CD4-positive, alpha-beta T cell treated with Interleukin-4 for 1 hour (primary cell): ENCODE measurements at places on chromosomes 7 and 10.

- no peak for DNase-seq
Measured at GRCh38 chr10:62794306-62794705, 10.2 kb upstream of the ADO start.

DNA sequence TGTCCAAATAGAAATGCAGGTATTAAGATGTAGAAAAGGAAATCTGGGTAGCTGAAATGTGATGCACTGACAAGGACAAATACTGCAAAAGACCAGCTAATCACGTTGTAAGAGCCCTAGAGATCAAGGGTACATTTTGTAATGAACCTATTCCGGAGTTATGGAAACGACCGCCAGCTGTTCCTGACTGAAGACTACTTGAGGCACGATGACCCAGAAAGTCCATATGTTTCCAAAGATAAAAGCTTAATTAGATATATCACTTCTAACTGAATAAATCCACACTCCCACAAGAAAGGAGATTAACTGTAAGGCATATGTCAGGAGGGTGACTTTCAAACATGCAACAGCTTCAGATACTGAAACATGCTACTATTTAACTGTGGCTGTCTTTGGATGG is 253.5 kb downstream of the NSUN6 start:
- no peak for DNase-seq

DNA sequence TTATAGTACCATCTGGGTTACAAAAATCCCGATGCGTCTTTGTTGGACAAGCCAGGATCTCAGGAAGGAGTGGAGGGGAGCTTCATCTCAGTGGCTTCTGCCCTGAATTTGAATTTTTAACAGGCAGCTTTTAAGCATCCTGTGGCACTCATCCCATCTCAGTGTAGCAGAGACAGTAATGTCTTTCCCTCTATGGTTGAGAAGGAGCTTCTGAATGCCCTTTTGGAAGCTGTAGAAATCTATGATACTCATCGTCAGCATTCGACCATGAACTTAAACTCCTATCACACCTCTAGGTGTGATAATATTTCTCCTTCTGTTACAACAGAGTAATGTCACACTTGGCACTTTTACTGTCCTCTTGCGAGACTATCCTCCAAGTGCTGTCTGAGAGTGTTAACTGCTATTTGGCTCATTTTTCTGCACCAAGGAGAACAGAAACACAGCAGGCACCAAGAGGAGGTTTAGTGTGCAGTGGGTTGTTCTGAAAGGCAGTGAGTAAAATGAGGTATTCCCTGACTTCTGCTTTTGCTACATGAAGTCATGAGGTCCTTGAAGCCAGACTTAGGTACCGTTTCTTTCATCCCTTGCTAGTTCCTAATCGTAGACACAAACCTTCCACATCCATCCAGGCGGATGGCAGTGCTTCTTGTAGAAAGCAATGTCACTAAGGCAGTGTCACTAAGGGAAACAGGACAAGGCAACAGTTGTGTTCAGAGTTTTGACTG is 177.4 kb downstream of the CELF2 start:
- DNase-seq, result no peak

DNA sequence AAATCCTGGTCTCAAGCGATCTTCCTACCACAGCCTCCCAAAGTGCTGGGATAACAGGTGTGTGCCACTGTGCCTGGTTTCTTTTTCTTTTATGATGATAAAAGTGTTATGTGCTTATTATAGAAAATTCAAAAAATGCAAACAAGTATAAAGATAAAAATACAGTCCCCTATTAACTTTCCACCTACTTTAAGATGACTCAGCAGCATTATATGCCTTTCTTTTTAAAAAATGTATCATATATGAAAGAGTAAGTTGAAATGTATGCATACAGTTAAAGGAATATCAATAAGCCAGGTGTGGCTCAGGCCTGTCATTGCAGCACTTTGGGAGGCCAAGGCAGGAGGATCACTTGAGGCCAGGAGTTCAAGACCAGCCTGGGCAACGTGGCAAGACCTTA is 216.9 kb upstream of the GALNT17 start:
- DNase-seq, result no peak

DNA sequence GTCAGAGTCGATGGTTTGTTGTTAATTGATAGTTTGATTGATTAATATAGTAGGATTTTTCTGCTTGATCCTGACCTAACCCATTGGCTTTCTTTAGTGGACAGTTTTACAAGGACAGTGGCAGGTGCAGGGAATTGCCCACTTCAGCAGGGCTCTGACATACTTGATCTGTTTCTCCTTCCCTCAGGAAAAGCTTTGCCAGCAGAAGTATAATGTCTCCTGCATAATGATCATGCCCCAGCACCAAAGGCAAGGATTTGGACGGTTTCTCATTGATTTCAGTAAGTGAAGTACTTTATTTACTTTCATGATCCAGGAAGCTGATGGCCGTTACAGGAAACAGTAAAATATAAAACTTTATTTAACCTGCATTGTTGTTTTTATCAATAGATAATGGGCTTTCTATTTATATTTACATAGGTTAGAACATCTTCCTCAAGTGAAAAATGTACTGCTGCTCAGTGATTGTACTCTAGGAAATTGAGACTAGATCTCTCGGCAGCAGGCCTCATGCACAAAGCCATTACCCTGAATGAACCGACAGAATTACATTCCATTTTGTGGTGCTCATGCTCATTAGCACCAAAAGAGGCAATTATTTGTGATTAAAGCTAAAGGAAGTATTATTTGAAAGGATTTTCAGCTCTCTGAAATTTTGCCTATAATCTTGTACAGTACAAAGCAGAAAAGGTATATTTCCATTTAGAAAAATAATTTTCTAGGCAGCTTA is 122.5 kb upstream of the SAMD8 start:
- DNase-seq, result no peak

- no peak for DNase-seq
Measured at GRCh38 chr7:99019523-99020412, 124.1 kb downstream of the SMURF1 start.

DNA sequence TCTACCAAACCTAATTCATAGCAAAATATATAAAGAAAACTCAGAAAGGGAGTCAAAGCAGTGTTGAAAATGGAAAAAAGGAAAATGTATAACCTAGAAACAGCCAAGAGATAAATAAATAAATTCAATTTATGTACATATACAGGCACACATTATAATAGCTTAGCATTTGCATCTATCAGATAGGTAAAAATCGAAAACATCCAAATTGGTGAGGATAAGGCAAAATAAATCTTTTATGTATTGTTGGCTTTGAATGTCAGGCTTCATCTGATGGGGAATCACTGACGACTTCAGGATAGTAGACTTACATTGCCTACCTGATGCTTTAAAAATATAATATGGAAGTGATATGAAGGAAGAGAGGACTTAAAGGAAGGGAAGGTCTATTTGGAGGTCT is 20.6 kb upstream of the CHRM2 start:
- no peak for DNase-seq

DNA sequence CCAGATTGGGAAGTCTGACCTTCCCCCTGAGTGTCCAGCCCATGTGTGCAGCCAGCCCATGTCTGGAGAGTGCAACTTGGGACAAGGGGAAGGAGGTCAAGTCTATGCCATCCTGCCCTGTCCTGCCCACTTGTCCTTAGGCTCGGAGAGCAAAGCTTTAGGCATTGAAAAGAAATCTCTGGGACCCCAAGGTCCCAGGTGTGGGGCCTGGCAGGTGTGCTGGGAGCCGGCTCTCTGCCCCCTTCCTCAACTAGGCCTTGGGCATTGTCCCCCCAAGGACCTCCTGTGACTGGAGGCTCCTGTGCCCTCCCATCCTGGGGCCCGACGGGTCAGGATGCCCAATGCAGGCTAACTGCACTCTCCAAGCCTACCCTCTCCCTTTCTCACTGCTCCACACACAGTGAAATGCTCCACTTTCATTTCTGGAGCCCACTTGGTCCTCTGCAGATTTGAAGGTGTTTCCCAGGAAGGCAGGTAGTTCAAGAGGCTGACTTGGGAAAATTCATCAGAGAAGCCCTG is 124.7 kb downstream of the PTPN20 start:
- DNase-seq, result peak; percentile 10

DNA sequence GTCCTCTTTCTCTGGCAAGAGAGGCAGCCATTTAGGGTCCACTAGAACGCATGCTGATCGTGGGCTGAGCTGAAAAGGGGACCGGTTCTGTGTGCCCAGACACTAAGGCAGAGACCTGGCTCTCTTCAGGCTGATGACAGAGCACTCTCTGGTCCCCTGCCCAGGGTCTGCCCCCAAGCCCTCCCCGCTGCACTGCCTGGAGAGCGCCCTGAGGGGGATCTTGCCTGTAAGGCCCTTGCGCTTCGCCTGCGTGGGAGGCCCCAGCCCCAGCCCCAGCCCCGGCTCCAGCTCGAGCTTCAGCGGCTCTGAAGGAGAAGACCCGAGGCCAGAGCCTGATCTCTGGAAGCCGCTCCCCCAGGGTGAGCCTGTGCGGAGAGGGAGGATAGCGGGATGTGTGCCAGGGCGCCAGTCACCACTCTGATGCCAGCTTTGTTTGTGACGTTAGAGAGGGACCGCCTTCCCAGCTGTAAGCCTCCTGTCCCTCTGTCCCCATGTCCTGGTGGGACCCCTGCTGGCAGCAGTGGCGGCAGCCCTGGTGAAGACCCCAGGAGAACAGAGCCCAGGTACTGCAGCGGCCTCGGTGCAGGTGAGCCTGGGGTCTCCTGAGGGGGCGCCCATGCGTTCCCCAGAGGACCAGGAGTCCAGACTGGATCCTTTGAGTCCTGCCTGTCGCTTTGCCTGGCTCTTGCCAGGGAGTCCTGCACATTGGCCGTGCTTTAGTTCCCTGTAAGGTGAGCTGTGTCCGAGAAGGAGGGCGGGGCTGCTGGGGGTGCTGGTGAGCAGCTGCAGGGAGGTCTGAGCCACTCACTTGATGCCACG is 43.2 kb downstream of the ZNF467 start:
- DNase-seq, result no peak

- no peak for DNase-seq
Measured at GRCh38 chr10:84296091-84296981, 32.1 kb upstream of the CCSER2 start.

DNA sequence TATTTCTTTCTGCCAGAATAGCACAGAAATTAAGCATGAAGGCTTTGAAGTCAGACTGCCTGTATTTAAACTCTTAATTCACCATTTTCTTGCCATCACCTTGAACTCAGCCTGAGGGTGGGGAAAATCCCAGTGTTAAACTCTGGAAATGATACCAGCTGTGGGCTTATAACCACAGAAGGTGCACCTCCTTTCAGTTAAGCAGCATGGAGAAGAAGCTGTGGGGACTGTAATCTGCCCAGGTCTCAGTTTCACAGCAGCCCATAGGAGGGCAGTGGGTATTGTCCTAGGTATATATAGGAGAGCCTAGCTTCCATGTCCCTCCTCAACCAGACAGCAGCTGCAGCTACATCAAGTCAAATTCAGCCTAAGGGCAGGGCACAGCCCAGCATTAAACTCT is 241.6 kb downstream of the HPSE2 start:
- DNase-seq, result no peak

DNA sequence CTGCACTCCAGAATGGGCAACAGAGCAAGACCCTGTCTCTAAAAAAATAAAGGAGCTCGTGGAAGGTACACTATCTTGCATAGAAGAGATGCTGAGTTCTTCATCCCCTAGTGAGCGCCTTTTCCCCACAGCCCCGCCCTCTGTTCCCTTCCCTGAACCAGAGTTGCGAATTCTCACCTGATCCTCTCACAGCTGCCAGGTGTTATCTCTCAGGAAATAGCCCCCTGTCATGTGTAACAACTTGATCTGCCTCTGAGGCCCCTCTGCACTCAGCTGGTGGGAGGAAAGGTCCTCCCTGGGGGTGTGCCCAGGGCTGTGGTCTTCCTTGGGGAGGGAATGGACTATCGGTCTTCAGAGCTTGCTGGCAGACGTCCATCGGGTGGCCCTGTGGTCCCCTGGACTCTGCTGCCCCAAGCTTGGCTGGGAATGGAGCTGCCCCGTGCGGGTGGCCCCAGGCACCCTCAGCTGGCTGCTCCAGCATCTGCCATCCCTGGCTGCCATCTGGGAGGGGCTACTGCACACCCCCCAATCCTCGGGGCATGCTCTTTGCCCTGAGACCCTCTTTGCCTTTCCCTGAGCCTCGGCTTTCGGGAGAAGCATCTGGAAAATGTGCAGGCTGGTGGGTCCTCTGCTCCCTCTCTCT is 21.7 kb upstream of the BNIP3 start:
- no peak for DNase-seq

- DNase-seq, result no peak
Measured at GRCh38 chr7:2921653-2922347, 77.7 kb upstream of the GNA12 start.
